ENCODE measurements at places on chromosomes 7 and 10.

- DNase-seq, result no peak
Measured at GRCh38 chr10:89741126-89741762, 39.9 kb downstream of the KIF20B start.

DNA sequence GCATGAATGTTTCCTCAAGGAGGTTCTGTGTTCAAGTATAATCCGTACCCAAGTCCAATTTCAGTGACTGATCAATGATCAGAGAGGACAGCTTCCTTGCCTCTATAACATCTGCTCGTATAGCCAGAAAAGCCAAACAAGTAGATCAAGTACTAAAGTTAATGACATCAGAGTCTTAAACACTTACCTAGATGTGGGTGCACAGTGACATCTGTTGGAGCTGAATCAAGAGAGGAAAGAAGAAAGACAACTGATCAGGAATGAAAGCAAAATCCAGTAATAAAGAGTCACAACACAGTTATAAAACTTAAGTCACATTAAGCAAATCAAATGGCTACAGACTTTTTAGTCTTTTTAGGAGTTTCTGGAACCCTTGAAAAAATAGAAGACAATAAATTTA is 236.5 kb downstream of the RELN start:
- DNase-seq, result no peak

DNA sequence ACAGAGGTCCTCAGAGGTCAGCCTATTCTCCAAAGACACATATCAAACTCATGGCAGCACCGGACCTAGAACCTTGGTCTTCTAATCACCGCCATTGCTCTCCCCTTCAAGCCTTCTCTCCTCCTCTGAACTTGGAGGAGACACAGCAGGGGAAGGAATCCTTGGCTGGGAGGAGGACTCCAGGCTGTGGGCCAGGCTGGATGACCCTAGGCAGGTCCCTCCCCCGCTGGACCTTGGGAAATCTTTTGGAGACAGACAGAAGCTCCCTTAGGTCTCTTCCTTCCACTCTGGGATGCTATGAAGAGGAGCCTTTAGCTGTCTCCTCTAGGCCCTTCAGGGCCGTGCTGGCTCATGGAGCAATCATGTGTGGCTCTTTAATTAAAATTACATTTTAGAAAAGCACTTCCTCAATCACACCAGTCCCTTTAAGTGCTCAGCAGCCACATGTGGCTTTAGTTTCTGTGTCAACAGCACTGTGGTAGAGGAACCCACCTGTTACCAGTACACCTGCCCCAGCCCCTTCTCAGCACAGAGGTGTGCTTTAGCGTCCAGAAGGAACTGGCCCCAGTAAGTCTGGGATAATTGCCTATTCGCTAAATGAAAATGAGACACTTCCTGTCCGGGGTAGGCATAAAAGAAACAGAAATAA is 238.2 kb downstream of the CELF2 start:
- peak; percentile 1 for DNase-seq

- no peak for DNase-seq
Measured at GRCh38 chr7:54360075-54360840, 181.9 kb upstream of the VSTM2A start.

GRCh38 chr10:128065881-128066534 is 60.2 kb downstream of the MKI67 start:
- DNase-seq, result no peak
